ENCODE measurements at places on chromosomes 12 and 14.

- DNase-seq = no peak
These were observed 142.1 kb downstream of the DYRK2 start for GRCh38 chr12:67790660-67791059.

GRCh38 chr12:49644620-49644994 is 21.2 kb downstream of the PRPF40B start:
- DNase-seq = no peak

DNA sequence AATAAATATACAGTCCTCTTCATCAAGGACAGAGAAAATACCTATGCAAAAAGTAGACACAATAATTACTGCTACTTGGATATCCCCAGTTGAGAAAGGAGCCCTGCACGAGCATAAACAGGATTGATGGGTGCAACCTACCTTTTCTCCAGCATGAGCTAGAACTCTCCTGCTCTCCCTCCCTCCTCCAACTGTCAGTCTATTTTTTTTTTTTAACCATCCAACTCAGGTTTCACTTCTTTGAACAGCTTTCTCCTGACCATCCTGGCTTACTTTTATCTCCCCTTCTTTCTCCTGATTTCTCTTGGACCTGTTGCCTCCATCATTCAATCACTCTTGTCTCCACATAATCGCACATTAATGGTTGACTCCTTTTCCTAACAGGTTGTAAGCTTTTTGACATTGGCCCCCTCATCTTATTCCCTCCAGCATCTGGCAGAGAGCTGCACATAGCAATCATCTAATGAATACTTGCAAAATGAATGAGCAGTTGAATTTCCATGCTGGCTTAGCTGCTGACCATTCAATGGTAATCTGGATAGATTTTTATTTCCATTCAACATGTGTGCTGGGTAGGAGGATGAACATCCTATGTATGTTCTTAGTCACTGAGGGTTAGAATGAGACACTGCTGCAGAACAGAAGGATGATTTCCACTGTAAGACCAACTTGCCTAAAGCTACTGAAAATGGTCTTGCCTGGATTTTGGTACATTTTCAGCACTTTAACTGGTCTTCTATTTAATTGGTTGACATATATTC is 24.4 kb downstream of the MYBPC1 start:
- no peak for DNase-seq

DNA sequence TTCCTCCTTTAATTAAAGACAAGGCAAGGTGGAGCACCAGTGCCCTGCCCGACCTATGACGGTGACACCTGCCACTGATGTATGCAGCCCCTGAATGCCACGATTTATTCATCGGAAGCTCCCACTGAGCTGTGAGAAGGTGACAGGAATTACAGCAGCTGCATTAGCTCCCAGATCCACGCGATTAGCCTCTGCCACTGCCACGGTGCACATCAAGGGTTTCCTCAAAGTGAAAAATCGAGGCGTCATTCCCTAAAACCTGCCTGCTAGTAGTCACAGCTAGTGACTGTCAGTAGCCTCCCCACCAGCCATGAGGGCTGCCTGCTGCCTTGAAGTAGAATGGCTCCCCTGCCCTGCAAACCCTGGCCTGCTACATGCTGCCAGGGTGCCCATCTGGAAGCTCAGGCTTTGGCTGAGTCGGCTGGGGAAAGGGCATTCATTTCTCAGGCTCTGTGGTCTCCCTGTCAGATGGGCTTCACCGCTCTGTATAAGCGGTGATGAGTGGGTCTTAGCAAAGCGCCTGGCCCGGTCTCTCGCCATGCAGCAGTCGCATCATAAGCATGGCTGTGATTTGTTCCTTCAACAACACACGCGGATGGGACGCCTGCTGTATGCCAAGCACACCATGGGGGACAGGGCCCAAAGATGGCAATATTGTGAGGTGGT is 8.2 kb upstream of the BCL11B start:
- DNase-seq = no peak

DNA sequence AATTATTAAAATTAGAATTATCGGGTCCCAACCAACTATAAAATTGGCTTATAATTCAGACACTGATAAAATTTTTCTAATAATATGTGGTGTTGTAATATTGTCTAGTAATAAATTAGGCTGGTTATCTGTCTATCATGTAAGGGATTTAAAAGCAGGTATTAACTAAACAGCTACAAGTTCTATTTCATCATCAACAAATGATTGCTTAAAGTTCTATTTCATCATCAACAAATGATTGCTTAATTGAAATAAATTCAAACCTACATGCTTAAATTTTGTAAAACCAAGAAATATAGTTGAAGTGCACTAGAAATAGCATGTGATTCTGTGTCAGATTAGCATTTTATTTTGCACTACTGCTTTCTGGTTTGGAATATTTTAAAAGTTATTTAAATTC is 34.1 kb downstream of the SLCO1A2 start:
- no peak for DNase-seq

DNA sequence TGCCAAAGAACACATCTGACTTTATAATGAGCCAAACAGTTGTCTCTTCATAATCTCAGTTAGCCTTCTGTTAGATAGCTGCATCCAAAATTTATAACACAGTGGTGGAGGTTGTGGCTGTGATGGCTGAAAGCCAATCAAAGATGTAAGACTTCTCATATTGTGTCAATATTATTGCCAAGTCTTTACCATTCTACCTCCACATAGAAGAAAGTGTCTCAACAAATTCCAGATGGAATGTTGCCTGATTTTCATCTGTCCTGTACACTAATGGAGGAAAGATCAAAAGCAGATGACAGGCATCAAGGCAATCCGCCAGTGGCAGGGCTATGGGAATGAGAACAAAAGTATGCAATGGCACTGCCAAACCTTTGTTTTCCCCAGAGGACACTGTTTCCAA is 813.1 kb upstream of the NOVA1 start:
- DNase-seq = no peak

GRCh38 chr12:30867415-30867814 is 59.1 kb upstream of the TSPAN11 start:
- no peak for DNase-seq

GRCh38 chr12:58727521-58727920 is 192.8 kb downstream of the LRIG3 start:
- DNase-seq = no peak

DNA sequence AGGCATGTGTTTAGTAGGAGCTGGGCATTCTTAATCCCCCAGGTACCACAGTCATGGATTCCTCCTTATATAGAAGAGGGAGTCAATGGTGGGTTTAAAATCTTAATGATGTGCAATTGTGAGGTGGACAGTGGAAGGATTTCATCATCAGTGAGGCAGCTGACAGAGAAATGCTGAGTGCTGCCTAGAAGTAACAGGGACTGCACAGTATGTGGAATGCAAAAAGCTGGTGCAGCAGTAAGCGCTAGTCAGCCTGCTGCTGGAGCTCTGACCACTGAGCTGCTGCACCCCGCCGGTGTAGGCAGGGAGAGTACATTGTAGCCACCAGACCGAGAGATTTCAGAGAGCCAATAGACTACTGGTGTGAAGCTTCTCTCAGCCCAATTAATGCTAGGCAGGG is 80.5 kb upstream of the DACT1 start:
- DNase-seq = no peak

- DNase-seq = peak; percentile 86
These were observed 110.7 kb downstream of the BTG1 start for GRCh38 chr12:92034858-92035401.

- DNase-seq = no peak
These were observed 118.9 kb downstream of the SUDS3 start for GRCh38 chr12:118495296-118495695.

DNA sequence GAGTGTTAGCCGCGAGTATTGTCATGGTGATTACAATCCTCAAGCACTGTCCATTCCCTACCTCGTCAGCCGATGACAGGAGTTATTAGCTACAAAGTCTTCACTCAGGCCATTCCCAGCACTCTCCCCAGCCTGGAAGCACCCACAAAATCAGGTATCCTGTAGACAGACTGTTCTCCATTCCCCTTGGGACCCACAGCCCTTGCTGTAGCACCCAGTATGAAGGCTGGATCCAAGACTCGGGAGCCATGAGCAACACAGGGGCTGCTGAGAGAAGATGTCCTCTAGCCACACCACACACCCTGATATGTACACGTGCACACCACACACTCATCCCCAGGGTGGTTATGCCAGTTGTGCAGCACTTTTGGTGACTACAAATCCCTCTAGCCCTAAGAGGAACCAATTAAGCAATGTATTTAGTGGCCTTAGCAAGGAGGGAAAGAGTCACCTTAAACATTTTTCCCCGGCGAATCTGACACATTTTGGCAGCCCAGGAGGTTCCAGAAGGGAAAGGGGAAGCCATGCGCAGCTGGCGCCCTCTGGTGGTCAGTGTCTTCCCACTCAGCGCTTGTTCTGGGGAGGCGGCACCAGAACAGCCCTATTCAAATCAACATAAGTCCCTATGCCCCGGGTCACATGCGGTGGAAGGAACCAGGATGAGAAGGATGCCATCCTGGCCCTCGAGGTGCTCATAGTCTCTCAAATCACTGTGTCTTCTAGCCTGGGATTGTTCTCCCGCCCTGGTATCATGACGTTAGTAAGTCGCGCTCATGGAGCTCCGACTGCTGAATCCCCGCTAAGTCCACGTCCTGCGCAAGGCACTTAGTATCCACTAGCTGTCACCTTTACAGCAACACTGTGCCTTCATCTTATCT is 96.9 kb downstream of the GCH1 start:
- peak; percentile 76 for DNase-seq

DNA sequence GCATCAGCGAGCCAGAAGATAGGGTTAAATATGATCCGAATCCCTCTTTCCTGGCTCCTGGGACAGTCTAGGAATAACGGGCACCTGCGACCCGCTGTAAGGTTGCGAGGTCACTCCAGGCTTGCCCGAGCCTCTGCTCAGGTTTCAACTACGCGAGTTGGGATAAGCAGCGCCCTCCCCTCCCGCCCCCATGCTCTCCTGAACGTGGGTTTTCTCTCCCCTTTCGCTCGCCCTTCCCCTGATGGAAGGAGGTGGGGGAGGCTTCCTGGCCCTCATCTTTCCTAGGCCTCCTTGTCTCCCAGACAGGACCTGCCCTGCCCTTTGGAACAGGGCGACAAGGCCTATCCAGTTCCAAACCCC is 753 bp upstream of the ATP5MC2 start:
- no peak for DNase-seq

DNA sequence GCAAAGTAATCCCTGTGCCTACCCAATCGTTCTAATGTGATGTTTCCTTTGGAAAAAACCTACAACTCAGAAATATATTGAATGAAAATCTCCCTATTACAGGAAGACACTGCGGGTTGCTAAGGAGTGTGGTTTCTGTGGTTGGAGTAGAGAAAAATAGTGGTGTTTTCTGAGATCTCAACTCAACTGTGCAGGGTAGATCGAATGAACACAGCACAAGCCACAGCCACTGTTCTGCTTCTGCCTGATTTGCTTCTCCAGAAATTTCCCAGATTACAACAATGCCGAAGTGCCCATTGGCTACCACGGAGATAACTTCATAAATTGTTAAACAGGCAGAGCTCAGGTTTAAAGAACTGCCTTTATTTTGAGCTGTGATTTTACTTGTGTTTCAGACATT is 480.4 kb downstream of the DIO2 start:
- DNase-seq = no peak

DNA sequence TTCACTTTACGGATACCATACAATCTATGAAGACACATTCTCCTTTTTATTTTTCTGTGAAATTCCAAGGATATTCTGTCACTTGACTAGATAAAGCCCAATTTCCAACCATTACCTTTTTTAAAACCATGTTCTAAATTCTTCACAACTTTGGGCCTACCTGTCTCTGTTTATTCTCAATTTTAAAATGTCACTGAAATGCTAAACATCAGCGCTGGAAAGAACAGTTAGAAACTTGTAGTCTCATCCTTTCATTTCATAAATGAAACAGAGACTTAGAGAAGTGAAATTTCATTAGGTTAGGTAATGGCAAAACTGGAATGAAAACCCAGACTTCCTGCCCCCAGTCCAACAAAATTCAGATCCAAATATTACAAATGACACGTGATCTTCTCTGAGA is 396.2 kb downstream of the CCDC91 start:
- no peak for DNase-seq

GRCh38 chr14:61672796-61673195 is 22.5 kb upstream of the HIF1A start:
- DNase-seq = no peak

DNA sequence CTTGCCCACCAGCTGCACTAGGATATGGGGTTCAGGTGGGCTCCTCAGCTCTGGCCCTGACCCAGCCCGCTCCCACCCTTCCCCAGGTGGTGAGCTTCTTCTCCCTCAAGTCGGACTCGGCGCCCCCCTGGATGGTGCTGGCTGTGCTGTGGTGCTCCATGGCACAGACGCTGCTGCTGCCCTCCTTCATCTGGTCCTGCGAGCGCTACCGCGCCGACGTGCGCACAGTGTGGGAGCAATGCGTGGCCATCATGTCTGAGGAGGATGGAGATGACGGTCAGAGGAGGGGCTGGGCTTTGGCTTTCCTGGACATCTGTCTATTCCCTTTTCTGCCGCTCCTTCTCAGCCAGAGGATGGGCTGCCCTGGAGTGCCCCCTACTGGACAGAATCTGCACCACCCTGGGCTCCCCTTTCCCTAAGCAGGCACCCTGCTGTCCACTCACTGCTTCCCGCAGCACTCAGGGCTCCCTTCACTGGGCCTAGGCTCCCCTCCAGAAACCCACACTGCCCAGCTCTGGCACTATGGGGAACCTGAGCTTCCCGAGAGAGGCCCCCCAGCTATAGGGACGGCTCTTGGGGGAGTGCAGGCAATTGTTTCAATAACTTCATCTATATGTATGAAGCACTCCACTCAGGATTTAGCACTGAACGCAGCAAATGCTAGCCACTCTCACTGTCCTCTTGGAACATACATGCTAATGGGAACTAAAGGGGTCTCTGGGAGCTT is 2.6 kb upstream of the P3H3 start:
- DNase-seq = peak; percentile 56

GRCh38 chr12:67288561-67288960 is 19.4 kb downstream of the CAND1 start:
- no peak for DNase-seq

DNA sequence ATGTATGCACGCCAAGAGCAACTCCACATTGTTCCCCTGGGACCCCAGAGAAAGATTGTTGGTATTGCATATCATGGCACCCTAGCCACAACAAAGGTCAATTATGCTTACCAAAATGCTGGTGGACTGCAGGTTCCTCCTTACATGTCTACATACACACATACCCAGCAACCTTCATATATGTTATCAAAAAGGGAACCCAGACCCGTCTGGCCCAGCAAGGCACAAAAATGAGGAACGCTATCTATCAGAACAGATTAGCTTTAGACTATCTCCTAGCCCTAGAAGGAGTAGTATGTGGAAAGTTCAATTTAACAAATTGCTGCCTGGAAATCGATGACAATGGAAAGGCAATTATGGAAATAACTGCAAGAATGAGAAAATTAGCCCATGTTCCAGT is 61.5 kb downstream of the DHRS2 start:
- DNase-seq = no peak

Measured in T1000 (cell line).